Muscle of leg (tissue), 16 donors: ENCODE measurements at places on chromosomes 16 and 17. TPM values are rescaled to one million over a fixed set of nuclear protein-coding genes. Genes with fewer than 3 reads are reported as not detected.

DNA sequence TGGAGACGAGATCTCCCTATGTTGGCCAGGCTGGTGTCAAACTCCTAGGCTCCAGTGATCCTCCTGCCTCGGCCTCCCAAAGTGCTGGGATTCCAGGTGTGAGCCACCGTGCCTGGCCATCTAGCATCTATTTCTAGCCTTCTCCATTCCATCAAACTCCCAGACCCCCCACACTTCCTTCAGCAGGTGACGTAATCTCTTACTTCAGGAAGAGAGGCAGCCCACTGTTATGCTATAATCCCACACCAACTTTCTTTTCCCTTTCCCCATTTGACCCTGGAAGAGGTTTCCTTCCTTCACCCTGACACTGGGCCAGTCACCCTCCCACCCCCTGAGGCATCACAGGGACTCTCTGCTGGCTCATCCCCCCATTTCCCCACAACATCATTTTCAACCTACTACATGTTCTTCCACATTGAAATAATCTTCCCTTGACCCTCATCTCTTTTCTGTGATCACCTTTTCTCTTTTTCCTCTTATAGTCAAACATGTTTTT lies 7.6 kb downstream of the ITGA2B start:
- no peak for DNase-seq

DNA sequence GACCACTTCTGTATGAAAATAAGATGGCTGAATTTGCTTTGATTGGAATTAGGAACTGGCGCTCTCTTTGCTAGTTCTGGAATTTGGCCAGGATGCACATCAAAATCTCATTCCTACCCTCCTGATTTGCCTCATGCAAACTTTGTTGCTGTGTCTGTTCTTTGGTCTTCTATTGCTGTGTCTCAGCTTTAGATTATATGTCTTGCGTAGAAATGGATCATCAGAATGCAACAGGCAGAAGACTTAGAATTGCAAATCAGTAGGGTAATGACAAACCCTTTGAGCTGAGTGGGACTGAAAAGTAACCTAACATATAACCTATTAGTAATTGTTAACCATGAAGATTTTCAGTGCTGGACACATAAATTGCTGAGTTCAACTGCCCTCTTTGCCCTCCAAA lies 30.3 kb downstream of the RAD51C start:
- DNase-seq, result no peak

DNA sequence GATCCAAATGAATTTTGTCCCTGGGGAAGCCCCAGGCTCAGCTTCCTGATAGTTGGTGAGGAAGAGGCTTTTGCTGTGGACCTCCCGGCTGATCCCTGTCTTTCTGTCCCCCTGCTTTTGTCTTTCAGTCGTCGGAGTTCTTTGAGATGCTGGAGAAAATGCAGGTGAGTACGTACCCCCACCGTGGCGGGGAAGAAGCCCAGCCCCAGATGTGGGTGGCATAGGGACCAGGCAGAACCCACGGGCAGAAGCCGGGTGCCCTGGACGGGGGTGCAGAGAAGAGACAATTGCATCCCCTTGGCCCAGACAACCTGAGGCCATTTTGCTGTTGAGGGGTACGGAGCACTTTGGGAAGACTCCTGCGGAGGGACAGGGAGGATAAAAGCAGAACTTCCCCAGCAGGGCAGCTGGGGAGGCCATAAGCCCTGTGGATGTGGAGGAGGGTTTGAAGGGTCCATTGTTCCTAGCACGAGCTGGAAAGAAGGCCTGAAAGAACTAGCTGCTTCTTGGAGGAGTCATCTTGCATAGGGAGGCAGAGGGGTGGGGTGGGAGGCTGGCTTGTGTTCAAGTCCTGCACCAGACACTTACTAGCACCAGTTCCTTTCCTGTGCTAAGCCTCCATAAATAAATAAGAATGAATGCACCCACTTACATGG lies 105.6 kb downstream of the OR1D5 start:
- no peak for DNase-seq

DNA sequence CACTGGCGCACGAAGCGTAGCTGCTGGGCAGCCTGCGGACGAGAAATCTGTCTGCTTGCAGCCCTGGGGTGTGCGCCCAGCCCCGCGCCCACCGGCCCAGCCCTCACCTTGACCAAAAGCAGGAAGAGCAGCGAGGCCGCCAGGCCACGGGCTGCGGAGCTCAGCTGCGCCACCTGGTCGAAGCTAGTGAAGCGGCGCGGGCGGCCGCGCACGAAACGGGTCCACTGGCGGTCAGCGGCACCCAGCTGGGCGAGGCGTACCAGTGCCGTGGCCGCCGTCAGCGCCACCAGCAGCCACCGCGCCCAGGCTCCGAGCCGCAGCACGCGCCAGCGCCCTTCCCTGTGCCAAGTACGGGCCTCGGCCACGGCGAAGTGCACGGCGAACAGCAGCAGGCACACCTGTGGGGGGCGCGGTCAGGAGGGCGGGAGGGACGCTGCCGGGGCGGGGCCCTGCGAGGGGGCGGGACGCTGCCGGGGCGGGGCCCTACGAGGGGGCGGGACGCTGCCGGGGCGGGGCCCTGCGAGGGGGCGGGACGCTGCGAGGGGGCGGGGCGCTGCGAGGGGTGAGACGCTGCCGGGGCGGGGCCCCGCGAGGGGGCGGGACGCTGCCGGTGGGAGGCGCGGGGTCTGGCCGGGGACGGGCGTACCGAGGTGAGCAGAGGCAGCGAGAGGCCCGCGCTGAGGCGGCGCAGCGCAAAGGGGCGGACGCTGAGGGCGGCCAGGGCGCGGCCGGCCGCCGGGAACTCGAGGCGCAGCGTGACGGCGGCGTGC lies 43.2 kb downstream of the TSC2 start:
- DNase-seq, result peak; percentile 82

- DNase-seq, result no peak
Measured at GRCh38 chr17:61368832-61369450, 30.7 kb upstream of the TBX2 start.

- DNase-seq, result no peak
Measured at GRCh38 chr16:65644821-65645220, 523.0 kb upstream of the CDH11 start.

GRCh38 chr17:80792373-80792781 lies 199.3 kb upstream of the CHMP6 start:
- DNase-seq, result no peak

- no peak for DNase-seq
Measured at GRCh38 chr16:85445779-85446222, 167.3 kb upstream of the GSE1 start.

DNA sequence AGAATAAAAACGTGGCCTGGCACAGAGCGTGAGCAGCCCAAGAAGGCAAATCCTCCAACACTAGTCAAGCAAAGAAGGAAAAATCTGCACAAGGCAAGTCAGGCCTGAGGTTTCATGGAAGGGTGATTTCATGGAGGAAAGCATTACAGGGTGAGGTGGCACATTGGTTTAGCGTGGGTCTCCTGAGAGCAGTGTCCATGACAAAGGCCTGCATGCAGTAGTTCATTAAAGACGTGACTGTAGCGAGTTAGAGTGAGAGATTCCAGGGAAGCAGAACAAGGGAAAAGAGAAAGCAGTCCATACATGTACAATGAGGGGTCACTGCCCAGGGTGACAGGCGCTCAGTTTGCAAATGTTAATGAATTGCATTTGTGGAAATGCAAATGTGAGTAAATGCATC lies 285.0 kb upstream of the ERCC4 start:
- no peak for DNase-seq

GRCh38 chr16:67805718-67806427 lies 487 bp downstream of the RANBP10 start:
- no peak for DNase-seq

- peak; percentile 83 for DNase-seq
Measured at GRCh38 chr17:8745586-8746500, 1.2 kb upstream of the CCDC42 start.

DNA sequence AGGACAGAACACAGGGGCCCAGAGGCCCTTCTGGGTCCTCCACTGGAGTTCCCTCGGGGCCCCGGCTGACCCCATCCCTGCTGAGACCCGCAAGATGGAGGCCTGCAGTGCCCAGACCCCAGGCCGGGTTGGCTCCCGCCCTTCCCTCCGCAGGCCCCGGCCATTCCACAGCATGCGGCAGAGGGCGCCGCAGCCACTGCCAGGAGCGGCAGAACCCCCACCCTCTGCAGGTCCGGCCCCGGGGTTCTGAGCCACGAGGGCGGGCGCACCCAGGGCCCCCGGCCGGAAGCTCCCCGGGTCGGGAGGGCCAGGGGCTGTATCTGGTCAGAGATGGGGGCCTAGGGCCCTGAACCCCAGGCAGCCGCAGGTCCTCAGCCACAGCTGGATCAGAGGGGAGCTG lies 2.4 kb upstream of the PERCC1 start:
- DNase-seq, result peak; percentile 53

- peak; percentile 65 for DNase-seq
Measured at GRCh38 chr16:14186007-14186794, 115.1 kb downstream of the MRTFB start.

DNA sequence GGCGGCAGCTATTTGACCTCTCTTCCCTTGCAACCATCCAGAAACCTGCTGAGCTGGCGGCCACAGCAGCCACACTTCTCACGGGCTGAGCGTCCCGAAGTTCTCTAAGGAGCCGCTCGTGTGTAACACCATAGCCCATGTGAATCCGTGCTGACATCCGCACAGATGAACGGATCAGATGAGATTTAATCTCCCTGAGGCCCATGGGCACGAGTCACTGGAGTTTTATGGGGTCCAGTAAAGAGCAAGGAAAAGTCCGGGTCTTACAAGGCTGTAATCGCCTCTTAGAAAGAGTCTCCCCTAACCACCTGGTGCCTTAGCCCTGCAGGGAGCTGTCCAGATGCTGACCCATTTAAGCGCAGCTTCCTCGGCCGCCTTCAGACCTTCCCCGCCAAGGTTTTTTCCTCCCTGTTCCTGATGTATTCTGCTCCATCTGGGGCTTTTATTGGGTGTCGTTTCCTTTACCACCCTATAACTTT lies 5.5 kb upstream of the CACNG5 start:
- DNase-seq, result peak; percentile 88

DNA sequence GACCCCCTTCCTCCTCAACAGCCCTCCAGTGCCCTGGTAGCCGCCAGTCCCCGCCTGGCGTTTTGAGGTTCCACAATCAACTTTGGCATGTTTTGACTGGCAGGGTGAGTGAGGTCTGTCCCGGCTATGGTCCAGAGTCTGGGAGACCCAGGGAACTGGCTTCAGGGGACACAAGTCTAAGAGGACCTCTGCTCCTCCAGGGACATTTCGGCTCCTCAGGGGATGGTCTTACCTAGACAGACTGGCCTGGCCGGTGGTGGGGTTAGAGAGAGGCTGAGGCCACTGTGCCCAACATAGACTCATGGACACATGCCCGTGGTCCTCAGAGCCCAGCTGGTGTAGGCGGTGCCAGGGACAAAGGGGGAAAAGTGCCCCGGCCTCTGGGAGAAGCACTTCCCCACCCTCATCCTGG lies 2.2 kb downstream of the TMC8 start:
- no peak for DNase-seq

DNA sequence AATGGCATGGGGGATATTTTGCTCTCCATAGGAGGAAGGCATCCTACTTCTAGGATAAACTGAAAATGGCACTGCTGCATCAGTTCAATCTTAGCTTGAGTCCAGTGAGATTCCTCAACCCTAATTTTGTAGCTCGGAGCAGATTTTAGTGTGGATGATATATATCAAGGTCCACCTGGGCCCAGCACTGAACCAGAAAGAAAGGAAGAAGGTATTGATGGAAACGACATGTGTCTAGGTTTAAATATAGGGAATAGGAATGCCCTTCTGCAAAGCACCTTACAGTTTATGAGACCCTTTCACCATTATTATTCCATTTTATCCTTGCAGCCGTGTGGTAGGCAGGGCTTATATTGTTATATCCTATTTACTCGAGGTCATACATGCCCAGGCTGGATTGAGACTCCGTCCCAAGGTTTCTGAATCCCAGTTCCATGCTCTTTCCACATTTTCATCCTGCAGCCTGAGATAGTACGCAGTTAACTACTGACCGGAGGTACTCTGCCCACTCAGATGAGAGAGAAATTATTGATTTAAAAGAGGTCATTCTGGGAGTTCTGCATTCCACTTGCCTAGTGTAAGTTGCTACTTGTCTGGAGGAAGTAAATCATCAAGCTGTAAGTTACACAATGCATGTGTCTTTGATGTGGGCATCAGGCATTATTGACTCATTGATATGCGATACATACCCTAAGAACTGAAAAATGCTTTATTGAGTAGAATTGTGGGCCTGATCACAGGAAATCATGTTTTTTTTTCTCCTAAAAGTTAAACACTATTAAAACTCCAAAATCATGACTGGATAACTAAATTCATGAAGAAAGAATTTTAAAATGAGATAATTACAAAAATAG lies 10.1 kb downstream of the KRT39 start:
- no peak for DNase-seq

DNA sequence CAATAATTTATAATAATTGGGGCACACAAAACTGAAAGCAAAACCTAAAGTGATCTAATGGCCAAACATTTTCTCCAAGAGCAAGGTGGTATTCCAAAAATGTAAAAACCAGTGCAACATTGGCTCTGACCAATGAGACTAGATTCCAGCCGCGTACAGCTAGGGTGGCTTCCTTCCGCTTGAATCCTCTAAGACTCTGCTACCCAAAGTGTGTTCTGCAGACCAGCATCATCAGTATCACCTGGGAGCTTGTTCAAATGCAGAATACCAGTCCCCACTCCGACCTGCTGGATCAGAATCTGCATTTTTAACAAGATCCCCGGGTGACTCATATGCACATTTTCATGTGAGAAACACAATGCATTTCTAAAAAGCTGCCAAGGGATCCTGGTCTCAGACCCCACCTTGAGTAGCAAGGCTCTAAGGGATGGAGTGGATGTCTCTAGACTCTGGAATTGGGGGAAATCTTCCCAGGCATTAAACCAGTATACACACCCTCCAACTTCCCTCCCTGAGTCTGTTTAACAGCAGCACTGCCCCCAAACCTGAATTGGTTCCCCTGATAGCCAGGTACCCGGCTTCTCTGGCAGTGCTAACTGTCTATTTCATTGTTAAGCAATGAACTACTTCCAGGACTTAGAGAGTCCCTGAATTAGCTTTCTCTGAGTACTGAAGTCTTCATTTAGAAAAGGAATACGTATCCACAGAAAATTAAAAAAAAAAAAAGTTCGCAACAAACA lies 118.2 kb downstream of the HS3ST2 start:
- no peak for DNase-seq

DNA sequence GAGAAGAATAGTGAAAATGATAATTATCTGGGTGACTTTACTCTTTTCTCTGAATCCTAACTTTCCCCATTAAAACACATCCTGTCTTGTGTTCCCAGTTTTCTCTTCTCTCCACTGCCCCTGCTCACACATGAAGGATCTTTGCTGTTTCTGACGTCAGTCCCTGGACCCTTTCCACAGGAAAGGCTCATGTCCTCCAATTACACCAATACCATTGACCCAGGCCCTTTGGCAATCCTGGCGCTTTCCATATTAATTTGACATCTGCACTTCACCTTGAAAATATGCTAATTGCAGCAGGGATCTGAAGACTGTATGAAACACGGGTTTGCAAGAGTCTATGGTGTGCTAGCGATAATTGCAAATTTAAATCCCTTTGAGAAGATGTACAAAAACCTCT lies 170.2 kb upstream of the GOT2 start:
- DNase-seq, result no peak

The CLTC gene
- 109 TPM for polyA plus RNA-seq

The TP53TG3C gene
- polyA plus RNA-seq, result not detected

The TNFRSF17 gene
- polyA plus RNA-seq, result not detected

The KRTAP4-5 gene
- polyA plus RNA-seq, result not detected

The NPIPA2 gene
- 4.6 TPM for polyA plus RNA-seq

The SPATA22 gene
- 0.16 TPM for polyA plus RNA-seq

The CNTNAP4 gene
- polyA plus RNA-seq, result 7.2 TPM

The TPSB2 gene
- polyA plus RNA-seq, result 2.1 TPM

The FAM171A2 gene
- 107 TPM for polyA plus RNA-seq

The TEX19 gene
- 0.17 TPM for polyA plus RNA-seq

The LRRC46 gene
- 0.65 TPM for polyA plus RNA-seq
